Hematopoietic multipotent progenitor cell treated with erythropoietin and hydrocortisone succinate and interleukin-3 and kit ligand, for 6 days (in vitro differentiated cells): ENCODE measurements at places on chromosomes 3 and 15.
A peak's percentile ranks its signal among the peaks of the same experiment; 100 is the strongest.

DNA sequence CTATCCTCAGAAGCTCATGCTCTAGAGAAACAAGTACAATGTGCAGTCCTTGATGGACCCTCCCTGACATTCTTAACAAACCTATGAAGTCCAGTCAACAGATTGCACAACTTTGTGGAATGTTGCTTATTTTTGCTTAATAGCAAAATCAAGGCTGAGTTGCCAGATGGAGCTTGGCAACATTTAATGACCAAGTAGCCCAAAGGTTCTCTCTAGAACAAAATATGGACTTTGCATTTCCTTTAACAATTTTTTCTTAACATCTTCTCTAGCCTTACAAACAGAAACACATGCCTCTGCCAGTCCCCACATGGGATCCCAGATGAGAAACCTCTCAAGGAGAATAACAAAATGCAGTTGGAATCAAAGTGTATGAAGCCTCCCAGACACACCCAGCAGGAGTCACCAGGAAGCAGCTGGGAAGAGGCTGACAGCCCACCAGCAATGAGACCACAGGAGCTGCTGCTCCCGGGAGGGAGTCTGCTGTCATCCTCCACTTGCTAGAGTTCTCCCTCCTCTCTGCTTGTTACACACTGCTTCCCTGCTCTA is 422.5 kb upstream of the CDIN1 start:
- DNase-seq: no peak

DNA sequence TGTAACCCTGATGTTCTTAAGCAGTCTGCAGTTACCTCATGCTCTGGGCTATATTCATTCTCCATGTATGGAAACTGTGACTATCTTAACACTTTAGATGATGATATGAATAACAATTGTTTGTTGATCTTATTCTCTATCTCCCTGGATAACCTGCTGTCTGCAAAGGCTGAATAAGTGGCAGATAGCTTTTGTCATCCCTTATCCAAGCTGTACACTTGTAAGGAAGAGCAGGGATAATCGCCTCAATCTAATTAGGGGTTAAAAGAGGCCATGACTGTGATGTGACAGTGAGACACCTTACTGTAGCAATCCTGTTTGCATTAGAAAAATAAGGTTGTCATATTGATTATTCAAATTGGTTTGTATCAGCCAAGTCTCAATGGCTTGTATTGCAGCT is 123.9 kb downstream of the RSRC1 start:
- DNase-seq: no peak

GRCh38 chr3:67093305-67093704 is 95.2 kb downstream of the KBTBD8 start:
- no peak for DNase-seq

DNA sequence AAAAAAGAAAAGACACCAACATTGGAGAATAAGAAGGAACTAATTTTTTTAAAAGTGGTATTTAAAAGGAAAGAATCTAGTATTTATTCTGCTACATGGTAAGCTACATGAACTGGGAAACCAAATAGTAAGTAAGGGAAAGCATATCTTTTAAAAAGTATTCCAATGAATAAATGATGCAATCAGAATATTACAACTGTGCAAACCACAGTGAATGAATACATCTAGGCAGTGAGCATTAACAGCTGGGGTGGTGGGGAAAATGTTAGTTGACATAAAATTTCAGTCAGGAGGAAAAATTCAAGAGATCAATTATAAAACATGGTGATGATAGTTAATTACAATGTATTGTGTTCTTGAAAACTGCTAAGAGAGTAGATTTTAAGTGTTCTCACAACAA is 16.9 kb downstream of the ICE2 start:
- DNase-seq: no peak

- DNase-seq: peak; percentile 63
Measured at GRCh38 chr15:100572362-100572983, 29.5 kb downstream of the LINS1 start.

- DNase-seq: no peak
Measured at GRCh38 chr3:34077417-34078195, 279.2 kb downstream of the PDCD6IP start.

GRCh38 chr15:94263341-94264273 is 32.2 kb downstream of the MCTP2 start:
- peak; percentile 42 for DNase-seq

DNA sequence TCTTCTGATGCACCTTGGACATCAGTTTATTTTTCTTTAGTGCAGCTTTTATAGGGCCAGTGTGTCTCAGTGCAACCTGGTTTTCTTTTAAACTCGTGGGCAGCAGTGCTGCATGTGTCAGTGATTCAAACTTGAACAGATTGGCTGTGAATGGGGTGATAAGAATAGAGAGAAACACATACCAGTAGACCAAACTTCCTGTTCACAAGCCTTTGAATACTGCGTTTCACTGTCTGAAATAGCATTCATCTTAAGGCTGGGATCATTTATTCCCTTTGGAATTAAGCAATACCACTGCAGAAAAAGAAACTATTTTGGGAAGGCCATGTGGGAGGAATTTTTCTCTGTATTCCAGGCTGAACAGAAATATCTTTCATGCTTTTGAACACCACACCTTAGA is 51.7 kb downstream of the PHLDB2 start:
- DNase-seq: no peak

GRCh38 chr3:49657208-49657915 is 16.8 kb upstream of the APEH start:
- no peak for DNase-seq

DNA sequence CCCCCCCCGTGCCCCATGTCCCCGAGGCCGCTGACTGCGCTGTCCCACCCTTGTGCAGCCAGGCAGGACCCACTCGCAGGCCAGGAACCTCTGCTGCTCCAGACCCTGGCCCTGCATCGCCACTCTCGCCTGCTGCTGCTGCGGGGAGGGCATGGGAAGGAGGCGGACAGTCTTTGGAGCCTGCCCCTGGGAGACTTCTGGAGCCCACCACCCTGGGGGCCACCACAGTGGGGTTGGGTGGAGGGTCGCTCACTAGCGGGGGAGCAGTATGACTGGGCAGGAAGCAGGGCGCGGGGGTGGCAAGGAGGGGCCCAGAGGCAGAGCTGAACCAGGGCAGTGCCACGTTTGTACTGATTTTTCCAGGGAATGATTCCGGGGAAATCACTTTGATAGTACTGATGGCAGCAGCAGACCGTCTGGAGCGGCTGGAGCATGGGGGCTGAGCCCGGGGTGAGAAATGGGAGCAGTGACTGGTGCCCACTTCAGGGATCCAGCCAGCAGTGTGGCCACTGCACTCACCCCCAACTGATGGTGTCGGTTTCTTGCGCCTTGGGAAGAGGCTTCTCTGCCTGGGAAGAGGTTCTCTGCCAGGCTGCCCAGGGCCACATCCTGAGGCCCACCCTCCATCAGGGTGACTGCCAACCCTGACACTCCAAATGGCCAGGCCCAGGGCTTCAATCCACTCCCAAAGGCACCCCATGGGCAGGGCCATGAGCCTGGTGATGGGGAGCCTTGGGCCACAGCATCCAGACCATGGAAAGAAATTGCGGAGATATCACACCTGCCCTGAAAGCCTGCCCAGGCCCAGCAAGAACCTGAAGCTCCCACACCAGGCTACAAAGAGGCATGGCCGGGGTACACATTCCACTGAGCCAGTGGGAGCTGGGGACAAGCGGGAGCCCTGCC is 53.7 kb downstream of the LSAMP start:
- no peak for DNase-seq

DNA sequence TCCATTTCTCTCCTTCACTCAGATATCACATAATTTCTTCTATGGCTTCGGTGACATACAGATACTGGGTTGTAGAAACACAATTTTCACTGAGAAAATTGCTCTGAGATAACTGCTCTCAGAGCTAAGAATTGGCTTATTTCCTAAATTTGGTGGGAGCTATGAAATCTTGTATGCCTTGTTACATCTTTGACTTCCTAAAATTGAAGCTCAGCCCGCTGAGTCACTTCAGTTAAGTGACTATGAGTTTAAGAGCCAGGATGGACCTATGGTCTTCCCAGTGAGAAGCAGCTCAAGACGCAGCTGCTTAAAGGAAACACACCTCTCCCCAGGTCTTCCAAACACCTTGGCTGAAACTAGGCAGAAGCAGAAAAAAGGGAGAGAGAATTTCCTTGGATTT is 56.4 kb downstream of the EFHB start:
- no peak for DNase-seq

- no peak for DNase-seq
Measured at GRCh38 chr3:104750581-104750980, 616.1 kb upstream of the ALCAM start.

GRCh38 chr3:157248590-157249422 is 88.9 kb upstream of the CCNL1 start:
- DNase-seq: peak; percentile 15

- DNase-seq: no peak
Measured at GRCh38 chr3:149479621-149480325, 5.3 kb downstream of the TM4SF4 start.

- peak; percentile 52 for DNase-seq
Measured at GRCh38 chr15:82951472-82952157, 905 bp downstream of the HOMER2 start.

- DNase-seq: no peak
Measured at GRCh38 chr15:88300089-88300488, 43.5 kb upstream of the NTRK3 start.

DNA sequence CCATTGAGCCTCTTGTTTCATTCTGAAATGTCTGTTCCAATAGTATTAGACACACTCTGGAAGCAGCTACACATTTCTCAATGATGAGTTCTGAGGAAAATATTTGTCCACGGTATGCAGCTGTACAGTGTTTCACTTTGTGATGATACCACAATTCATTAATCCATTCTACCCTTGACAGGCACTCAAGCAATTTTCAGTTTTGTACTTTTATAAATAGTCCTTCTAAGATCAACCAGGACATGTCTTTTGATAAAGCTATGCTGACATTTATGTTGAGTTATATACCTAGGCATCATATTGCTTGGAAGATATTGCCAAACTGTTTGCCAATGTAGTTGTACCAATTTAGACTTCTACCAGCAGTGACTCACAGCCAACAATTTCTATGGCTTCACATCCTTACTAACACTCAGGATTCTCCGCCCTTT is 165.1 kb upstream of the COL8A1 start:
- DNase-seq: no peak

GRCh38 chr3:60514866-60515265 is 736.4 kb downstream of the FHIT start:
- no peak for DNase-seq

DNA sequence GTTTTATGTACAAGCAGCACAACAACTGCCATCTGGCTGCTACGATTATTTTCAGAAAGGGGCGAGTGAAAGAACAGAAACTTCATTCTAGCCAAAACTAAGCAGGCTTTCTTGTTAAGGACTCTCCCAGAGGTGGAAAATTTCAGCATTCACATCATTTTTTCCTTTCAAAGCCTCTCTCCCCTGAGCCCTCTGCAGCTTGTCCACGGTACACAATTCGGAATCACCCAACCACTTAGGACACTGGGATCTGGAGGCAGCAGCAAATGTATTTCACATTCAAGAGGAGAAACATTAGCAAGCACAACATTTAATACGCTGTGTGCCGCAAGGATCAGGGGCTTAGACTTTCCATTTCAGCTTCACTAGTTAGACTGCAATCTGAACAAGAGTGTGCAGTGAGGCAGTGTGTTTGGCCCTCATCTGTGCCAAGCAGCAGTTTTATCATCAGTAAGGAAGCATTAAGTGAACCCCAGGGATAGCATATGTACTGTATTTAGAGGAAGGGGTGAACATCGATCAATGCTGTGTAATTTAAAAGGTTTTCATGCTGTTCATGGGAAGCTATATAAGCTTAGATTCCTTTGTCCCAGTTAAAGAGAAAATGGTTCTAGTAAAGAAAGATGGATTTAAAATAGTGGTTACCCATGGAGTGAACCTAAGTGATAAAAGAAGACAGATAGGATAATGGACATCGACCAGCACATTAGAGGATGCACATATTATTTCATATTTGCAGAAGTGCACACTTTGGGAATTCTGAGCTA is 504.9 kb downstream of the TBL1XR1 start:
- no peak for DNase-seq

- DNase-seq: peak; percentile 77
Measured at GRCh38 chr3:126476166-126477060, 722 bp upstream of the ZXDC start.

DNA sequence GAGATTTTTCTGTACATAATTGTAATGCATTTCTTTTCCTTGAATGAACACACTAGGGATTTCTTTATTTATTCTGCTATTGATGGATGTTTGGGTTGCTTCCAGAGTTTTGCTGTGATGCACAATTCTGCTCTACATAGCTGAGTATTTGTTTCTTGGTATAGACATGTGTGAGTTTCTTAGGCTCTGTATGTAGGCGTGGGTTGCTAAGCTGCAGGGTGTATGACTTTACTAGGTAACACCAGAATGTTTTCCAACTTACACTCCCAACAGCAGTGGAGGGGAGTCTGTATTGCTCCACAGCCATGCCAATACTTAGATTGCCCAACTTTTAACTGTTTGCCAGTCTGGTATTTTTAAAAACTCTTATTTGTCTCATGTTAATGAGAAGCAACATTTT is 155.5 kb upstream of the TNIK start:
- no peak for DNase-seq

GRCh38 chr3:115788921-115789470 is 165.7 kb downstream of the GAP43 start:
- DNase-seq: no peak

DNA sequence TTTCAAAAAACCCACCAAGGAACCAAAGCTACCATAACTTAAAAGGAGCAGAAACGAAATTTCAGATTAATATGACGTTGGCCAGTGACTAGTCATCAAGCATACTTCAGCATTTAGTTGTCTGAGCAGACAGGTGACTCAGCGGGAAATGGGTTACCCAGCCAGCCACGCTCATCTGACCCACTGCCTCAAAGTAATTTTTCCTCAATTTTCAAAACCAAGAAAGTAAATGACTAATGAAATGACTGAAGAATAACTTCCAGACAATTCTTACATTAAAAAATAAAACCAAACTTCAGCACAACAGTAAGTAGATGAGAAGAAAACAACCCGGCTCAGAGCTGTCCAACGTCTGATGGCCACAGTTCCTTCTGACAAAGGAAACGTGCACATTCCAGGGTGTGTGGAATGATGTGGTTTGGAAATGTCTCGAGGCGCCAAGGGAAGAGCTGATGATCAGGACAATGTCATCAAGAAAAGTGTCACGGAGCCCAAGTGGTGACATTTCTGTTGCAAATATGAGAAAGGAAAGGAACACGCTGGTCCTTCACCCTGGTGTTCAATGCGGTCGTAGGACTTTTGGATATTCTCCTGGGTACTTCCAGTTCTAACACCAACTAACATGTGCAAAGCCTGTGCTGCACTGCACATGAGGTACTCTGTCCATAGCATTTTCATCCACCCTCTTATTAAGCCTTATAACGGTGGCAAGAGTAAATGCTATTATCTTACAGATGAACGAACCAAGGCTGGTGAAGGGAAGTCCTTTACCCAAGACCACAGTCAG is 79.1 kb downstream of the FOXP1 start:
- DNase-seq: no peak

GRCh38 chr3:99909714-99910495 is 92.2 kb downstream of the CMSS1 start:
- no peak for DNase-seq

DNA sequence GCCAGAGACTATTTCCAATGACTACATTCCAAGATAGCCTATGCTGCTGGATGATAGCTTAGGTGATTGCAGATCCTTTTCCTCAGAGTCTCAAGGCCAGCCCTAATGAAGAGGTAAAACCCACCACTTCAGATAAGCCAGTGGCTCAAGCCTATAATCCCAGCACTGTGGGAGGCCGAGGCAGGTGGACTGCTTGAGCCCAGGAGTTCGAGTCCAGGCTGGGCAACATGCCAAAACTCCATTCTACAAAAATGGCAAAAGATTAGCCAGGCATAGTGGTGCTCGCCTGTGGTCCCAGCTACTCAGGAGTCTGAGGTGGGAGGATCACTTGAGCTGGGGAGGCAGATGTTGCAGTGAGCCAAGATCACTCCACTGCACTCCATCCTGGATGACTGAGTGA is 495.3 kb downstream of the ZIC1 start:
- DNase-seq: no peak
